ENCODE measurements at places on chromosomes 1 and 21. TPM values are rescaled to one million over a fixed set of nuclear protein-coding genes. Genes with fewer than 3 reads are reported as not detected.

The SLAMF6 gene
- not detected for total RNA-seq

The PDE9A gene
- not detected for total RNA-seq

The ZFYVE9 gene
- 48.6 TPM for total RNA-seq

The GPX7 gene
- 56.1 TPM for total RNA-seq

The CENPF gene
- 28.1 TPM for total RNA-seq

The BATF3 gene
- total RNA-seq = not detected

The SF3B4 gene
- total RNA-seq = 18.6 TPM

The EFNA3 gene
- 1.6 TPM for total RNA-seq

The KLF17 gene
- total RNA-seq = 1.4 TPM

The EXO1 gene
- total RNA-seq = 4.1 TPM

The LAMTOR5 gene
- total RNA-seq = 63.8 TPM

The TLR5 gene
- 1.2 TPM for total RNA-seq

The TFF1 gene
- total RNA-seq = not detected

The AADACL4 gene
- not detected for total RNA-seq

The FOXD2 gene
- total RNA-seq = 3.5 TPM

The BNIPL gene
- 0.32 TPM for total RNA-seq

The S100A1 gene
- total RNA-seq = 1.7 TPM

The SHISA4 gene
- total RNA-seq = 21.0 TPM

The LCA5L gene
- total RNA-seq = 3.6 TPM

The IL19 gene
- total RNA-seq = not detected

The OR6N1 gene
- total RNA-seq = not detected

The CNR2 gene
- total RNA-seq = not detected

The LINGO4 gene
- not detected for total RNA-seq

The CFAP74 gene
- not detected for total RNA-seq

The DNAJC28 gene
- 3.1 TPM for total RNA-seq

The LCE3D gene
- not detected for total RNA-seq

The ADCY10 gene
- 0.26 TPM for total RNA-seq

The MAEL gene
- not detected for total RNA-seq

The PGBD5 gene
- 0.39 TPM for total RNA-seq

The HTR6 gene
- not detected for total RNA-seq

The SLC22A15 gene
- total RNA-seq = 19.5 TPM

The FABP3 gene
- 32.3 TPM for total RNA-seq

The TDRD10 gene
- total RNA-seq = 0.54 TPM

The C8B gene
- total RNA-seq = not detected

The OR2G6 gene
- total RNA-seq = not detected

The POU2F1 gene
- 12.4 TPM for total RNA-seq

The FAM72B gene
- total RNA-seq = 0.91 TPM

The HSD11B1 gene
- total RNA-seq = 4.2 TPM

The SAMD11 gene
- total RNA-seq = 36.2 TPM

The S100A7A gene
- total RNA-seq = not detected

The CHI3L1 gene
- total RNA-seq = 6,408 TPM

The GUCA2B gene
- total RNA-seq = not detected

The NBPF12 gene
- total RNA-seq = 7.0 TPM

The CELA3B gene
- not detected for total RNA-seq

Data from articular chondrocyte of knee joint (primary cell).